ENCODE measurements at places on chromosomes 13 and 19.

- no peak for DNase-seq
These were observed 16.0 kb downstream of the NAPSA start for GRCh38 chr19:50349277-50350057.

DNA sequence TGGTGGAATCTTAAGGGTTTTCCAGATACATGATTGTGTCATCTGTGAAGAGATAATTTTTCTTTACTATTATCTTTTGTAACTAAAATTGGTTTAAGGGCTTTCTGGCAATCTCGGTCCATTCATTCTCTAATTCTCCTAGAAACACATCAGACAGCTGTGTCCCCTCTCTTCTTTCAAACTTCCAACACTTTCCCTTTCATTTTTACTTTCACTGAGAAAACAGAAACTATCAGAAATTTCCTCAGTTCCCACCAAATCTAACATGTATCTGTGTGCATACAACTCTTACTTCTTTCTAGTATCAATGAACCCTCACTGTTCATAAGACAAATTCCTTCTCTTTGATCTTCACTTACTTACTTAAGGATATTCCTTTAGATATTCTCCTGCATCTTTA is 40.2 kb downstream of the KCNRG start:
- no peak for DNase-seq

GRCh38 chr13:113970810-113971470 is 2.9 kb downstream of the C13orf46 start:
- no peak for DNase-seq

- DNase-seq, result no peak
These were observed at the start of gene EXOC3L2 for GRCh38 chr19:45245334-45245787. TSS of gene EXOC3L2 (minus strand) at chr19:45245407. CDS start at chr19:45239045, 6,362 bp downstream.

- DNase-seq, result no peak
These were observed 17.5 kb upstream of the TICAM1 start for GRCh38 chr19:4849019-4849418.

DNA sequence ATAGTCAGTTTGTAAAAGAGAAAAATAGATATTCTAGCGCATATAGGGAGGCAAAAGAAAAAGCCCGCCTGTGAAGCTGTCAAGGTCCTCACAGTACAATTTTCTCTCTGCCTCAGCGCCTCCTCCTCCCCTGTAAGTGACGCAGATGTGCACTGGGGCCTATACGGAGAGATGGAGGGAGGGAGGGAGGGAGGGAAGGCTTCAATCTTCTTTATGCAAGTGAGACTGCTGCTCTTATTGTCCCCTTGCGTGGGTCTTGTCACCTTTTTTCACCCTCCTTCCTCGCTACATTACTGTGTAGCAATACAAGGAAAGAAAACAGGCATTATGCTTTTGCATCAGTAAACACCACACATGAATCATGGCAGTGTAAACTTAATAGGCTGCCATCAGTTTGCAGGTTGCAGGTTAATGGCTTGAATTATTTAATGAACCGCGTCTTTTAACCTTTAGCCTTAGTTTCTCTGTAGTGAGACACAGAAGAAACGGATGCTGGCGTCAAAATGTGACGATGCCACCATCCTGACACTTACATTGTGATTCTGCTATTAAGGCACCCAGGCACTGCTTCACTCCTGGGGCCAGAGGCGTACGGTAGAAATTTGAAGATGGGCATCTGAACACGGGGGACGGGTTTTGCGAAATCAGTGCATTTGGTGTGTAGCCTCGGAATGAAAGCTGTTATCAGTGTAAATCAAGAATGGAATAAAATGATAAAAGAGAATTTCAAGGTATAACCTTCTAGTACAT is at the start of gene KLHL1:
Gene KLHL1 (minus strand): TSS at position 97 of the 750 bp plus-strand sequence. CDS start 753 bp downstream, outside the sequence.
- no peak for DNase-seq

- peak; percentile 27 for DNase-seq
These were observed 9.9 kb downstream of the KANK3 start for GRCh38 chr19:8332976-8333766.

DNA sequence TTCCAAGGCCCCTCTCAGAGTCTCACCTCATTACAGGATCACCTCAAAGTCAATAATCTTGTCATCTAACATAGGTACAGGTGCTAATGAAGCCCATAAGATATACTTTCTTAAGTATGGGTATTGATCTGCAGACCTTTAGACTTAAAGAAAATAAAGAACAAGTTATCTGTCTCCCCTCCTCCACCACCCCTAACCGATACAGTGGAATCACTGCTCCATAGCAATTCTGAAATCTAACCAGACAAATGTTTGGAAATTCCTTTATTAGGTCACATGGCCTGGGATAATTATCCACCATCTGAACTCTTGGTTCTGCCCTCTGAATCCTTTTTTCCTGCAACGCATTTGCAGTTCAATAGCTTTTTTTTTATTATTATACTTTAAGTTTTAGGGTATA is 4.5 kb upstream of the ZNF470 start:
- DNase-seq, result no peak
